IMR-90 (cell line): ENCODE measurements at places on chromosomes 16 and 17. TPM values are rescaled to one million over a fixed set of nuclear protein-coding genes. Genes with fewer than 3 reads are reported as not detected.

SBK1 gene
- polyA plus RNA-seq, result 0.03 and 0.05 TPM in 2 replicates

RPH3AL gene
- 1.5 and 2.5 TPM in 2 replicates for polyA plus RNA-seq

GPS1 gene
- polyA plus RNA-seq, result 157 and 168 TPM in 2 replicates

FOXF1 gene
- 33.0 and 34.5 TPM in 2 replicates for polyA plus RNA-seq

GNG13 gene
- polyA plus RNA-seq, result not detected in 2 replicates

KRTAP3-2 gene
- polyA plus RNA-seq, result not detected in 2 replicates

PNPO gene
- polyA plus RNA-seq, result 13.6 and 13.9 TPM in 2 replicates

RAMP2 gene
- 1.6 and 2.5 TPM in 2 replicates for polyA plus RNA-seq

ZNF287 gene
- 4.8 and 5.3 TPM in 2 replicates for polyA plus RNA-seq

TMEM204 gene
- polyA plus RNA-seq, result 12.3 and 13.2 TPM in 2 replicates

ITGAX gene
- 0.09 TPM in 2 replicates for polyA plus RNA-seq

DNA sequence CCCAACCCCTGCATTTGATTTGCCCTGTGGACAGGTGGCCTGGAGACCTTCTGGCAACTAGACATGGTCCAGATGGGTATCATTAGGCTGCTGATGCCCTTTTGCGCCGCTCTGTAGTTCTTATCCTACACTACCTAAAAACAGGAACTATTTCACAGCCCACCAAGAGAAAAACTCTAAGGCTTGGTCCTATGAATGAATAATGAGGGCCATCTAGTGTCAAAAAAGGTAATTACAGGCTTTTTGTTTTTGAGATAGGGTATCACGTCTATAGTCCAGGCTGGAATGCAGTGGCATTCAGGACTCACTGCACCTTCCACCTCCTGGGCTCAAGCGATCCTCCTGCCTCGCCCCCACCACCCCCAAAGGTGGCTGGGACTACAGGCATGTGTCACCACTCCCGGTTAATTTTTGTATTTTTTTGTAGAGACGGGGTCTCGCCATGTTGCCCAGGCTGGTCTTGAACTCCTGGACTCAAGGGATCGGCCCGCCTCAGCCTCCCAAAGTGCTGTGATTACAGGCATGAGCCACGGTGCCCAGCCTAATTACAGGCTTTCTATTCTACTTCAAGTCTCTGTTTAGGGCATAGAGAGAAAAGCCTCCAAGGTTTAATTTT, 20.9 kb downstream of the COIL start:
- peak; percentile 62 for DNase-seq

GRCh38 chr17:73826872-73827228, 182.6 kb upstream of the SDK2 start:
- no peak for DNase-seq

DNA sequence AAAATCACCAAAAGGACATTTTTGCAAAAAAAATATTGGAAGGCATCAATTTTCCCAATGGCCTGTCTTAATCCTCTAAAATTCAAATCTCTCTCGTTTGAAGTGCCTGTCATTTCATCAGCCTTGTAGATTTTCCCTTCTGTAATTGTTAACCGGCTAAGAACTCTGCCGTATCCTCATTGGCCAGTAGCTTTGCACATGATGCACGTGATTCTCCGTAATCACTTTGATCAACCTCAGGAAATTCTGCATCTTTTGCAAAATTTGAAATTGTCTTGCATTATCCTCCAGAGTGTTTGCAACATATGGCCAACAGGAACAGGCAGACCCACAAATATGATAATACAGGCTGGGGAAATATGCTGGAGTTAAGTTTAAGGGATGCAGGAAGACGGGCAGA, 184.2 kb upstream of the RPL38 start:
- no peak for DNase-seq

GRCh38 chr17:35081638-35082037, 18.1 kb upstream of the RFFL start:
- DNase-seq, result no peak

DNA sequence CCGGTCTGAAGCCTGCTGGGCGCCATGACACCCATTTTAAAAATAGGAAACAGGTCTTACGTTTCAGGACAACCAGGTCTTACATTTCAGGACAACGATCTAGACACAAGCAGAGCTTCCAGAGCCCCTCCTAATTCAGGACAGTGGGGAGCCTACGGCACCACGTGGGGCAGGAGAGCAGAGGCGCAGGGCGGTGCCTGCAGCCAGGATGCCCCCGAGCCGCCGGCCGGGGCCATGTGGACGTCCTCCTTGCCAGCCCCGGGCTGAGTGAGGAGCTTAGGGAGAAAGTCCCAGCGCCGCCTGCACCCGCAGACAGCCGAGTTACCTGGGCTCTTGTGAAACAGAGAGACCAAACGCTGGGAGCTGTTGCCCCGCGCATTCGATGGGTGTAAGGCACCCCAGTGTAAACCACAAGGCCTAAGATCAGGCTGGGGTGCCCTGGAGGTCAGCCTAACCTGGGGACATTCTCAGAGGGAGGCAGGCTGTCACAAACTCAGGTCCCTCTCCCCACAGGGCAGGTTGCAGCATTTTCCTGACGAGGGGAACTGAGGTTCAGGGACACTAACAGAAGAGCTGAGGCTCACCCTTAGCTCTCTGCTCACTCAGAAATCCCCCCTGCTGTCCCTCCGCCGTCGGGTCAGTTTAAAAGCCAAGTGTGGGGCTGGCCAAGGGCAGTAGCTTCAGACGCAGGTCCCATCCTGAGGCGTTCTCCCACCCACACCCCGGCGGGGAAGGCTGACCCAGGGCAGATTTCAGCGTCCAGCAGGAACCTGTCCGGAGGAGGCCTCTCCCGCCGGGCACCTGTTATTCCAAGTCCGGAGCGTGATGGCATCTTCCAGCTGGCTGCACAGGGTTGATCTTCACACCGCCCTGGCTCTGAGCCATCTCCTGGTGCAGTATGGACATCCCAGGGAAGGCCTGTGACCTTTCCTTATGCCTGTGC, 1.8 kb upstream of the NOTUM start:
- no peak for DNase-seq

GRCh38 chr17:67503739-67504138, 126.7 kb downstream of the PITPNC1 start:
- no peak for DNase-seq

- DNase-seq, result no peak
These were observed at the start of gene MPRIP for GRCh38 chr17:17042384-17042736. MPRIP (plus strand) TSS chr17:17042457; CDS start chr17:17042849, 392 bp downstream.

- no peak for DNase-seq
These were observed 2.7 kb downstream of the PRSS53 start for GRCh38 chr16:31085873-31086628.

DNA sequence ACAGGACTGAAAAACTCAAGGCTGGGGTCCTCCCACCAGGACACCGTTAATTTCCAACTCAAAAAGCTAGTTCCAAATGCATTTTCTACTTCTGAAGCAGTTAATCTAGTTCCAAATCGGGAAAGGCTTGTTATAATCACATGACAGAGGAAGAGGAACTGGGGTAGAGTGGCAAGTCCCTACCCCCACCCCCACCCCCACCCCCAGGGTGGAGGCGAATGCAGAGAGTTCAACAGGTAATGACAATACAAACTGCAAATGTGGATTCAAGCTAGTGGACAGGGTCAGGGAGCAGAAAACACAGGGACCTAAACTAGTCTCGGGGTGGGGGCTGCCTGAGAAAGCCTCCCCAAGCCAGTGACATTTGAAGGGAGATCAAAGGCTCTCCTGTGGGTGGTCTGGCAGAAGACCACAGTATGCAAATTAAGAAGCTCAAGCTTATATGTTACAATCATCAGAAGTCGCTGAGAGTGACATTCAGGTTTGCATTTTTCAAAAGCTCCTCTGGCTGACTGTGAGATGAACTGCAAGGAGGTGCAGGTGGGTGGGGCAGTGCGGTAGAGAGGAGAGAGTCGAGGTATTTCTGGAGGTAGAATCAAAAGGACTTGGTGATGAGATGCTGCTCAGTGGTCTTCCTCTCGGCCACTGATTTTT, 56.4 kb upstream of the SLC25A19 start:
- DNase-seq, result no peak

DNA sequence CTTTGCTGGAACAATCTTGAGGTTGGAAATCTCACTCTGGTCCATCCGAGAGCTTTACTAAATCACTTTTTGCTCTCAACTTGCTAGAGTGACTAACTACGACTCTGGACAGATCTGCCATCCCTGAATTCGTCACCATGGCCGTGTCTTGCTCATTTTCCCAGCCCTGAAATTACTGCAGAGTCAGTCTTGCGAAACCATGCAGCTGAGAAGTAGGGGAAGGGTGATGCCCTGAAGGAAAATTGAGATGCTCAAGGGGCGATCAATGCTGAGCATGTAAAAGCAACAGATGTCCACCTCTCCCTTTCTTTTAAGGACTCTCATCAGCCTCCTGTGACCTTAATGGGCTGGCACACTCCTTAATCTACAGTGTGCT, 18.8 kb downstream of the PCTP start:
- peak; percentile 87 for DNase-seq

GRCh38 chr17:66220079-66220835, 9.0 kb downstream of the APOH start:
- DNase-seq, result no peak

DNA sequence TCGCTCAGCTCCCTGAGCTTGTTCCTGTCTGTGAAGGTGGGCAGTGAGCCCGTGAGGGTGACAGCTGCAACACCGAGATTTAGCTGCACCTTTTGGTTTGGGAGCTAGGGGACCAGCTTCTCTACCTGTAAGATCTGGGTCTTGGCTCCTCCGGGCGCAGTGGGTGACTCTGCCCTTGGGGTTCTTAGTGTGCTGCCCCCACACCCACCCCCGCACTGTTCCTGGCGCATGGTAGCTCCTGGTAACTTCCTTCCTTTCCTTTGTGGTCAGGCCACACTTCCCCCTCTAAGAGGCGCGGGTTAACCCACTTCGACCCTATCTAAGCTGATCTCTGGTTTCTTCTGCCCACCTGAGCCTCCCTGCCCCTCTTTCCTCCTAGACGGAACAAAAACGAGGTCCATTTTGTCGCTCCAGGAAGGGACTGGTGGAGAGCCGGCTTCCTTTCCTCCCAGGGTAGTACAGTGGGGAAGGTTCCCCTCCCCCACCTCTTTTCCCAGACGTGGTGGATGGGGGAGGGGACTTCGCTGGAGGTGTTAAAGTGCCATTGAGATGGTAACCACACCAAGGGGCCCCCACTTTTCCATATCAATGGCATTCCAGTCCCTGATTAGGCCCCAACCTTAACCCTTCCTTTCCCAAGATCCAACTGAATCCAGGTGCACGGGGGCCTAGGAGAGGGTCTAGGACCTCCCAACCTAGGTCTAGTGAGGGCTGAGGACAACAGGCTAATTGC, 4.6 kb upstream of the CLDN9 start:
- DNase-seq, result no peak

DNA sequence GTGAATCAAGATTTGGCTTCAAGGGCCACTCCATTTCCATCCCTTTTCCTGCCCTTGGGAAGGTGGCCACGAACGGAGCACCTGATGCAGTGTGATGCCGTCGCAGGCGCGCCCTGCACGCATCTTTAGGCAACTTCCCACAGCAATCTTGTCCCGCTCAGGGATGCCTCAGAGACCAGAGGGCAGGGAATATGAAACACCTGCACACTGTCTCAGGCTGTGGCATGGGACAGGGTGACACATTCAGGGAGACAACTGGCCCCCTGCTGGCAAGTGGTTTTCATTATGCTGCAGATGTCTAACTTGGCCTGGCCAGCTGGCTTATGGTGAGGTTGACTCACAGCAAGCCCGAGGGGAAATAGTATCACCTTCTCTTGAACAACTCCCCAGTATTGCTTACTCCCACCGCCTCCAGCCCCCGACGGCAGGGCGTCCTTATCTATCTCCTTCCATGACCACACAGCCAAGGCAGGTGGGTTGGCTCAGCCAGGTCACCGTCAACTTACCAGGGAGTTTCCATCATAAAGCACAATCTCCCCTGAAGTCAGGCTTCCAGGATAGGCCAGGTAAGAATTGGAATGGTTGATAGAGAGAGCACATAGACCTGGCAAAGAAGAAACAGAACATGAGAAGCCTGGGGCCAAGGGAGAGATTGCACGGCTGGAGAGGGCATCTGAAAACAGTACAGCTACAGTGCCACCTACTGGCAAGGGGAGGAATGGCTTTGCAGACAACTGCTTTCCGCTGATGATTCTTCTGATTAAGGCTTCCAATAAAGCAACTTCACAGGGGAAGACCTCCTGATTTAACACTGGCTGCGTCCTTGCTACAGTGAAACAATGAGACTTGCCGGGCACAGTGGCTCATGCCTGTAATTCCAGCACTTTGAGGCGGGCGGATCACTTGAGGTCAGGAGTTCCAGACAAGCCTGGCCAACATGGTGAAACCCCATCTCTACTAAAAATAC, 21.1 kb downstream of the WIPI1 start:
- DNase-seq, result peak; percentile 81

DNA sequence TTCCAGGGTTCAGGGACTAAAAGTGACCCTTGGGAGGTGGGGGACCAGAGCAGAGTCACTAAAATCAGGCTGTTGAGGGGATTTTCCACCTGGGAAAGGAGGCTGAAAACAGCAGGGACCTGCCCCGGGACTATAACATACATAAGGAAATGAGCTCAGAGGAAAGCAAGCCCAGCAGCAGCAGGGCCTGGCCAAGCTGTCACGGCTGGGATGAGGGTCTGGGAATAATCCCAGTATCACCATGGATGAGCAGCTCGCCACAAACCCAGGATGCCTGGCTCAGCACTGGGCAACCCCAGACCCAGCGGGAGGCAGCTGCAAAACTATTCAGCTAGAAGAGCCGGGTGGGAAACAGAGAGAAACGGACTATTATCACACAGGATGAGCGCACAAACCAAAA, 72.4 kb downstream of the RPH3AL start:
- no peak for DNase-seq

DNA sequence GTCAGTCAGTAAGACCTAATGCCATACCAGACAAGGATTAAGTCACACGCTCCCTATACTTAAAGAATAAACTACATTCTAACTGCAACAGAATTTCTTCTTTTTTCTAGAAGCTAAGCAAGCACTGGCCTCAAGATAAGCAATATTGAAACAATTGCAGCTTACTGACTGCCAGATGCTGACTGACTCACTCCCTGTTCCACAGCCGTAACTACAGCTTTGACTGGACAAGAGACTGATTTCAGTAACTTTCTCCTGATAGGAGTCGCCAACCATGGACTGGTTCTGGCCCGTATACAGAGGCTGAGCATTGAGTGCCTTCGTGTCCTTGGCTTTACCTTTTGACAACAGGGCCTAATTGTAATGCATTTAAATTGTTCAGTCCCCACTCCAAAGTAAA, 67.9 kb downstream of the TRIM37 start:
- peak; percentile 88 for DNase-seq

DNA sequence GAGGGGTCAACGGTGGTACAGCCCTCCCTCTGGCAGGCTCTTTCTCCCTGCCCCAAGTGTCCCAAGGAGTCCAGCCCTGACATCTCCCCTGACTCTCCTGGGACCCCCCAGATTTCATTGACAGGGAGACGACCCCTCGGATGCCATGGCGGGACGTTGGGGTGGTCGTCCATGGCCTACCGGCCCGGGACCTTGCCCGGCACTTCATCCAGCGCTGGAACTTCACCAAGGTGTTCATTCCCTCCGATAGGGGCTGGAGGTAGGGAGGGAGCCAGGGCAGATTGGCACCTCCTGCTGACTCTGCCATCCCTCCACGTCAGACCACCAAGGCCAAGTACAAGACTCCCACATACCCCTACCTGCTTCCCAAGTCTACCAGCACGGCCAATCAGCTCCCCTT, 9.9 kb downstream of the PLD2 start:
- no peak for DNase-seq
